IMR-90 (cell line): ENCODE measurements at places on chromosomes 2 and 18. TPM values are rescaled to one million over a fixed set of nuclear protein-coding genes. Genes with fewer than 3 reads are reported as not detected.

ODC1 gene
- total RNA-seq = 204 and 251 TPM in 2 replicates

ZNF407 gene
- 20.1 and 25.6 TPM in 2 replicates for total RNA-seq

RDH14 gene
- 12.2 TPM in 2 replicates for total RNA-seq

ALPI gene
- not detected in 2 replicates for total RNA-seq

NHEJ1 gene
- 15.3 and 23.1 TPM in 2 replicates for total RNA-seq

MRPL53 gene
- total RNA-seq = 5.2 and 6.7 TPM in 2 replicates

GPR39 gene
- total RNA-seq = 7.2 and 9.0 TPM in 2 replicates

TBR1 gene
- total RNA-seq = not detected in 2 replicates

CXCR1 gene
- total RNA-seq = not detected in 2 replicates

IL18RAP gene
- not detected in 2 replicates for total RNA-seq

NDUFAF7 gene
- total RNA-seq = 9.9 and 12.8 TPM in 2 replicates

CAMKMT gene
- 6.7 and 6.8 TPM in 2 replicates for total RNA-seq

MEMO1 gene
- 23.7 and 33.6 TPM in 2 replicates for total RNA-seq

GKN1 gene
- total RNA-seq = not detected in 2 replicates

LRP1B gene
- total RNA-seq = under 0.01 TPM in 2 replicates

PLGLB1 gene
- total RNA-seq = 0.18 and 0.28 TPM in 2 replicates

KLF11 gene
- total RNA-seq = 2.0 and 2.2 TPM in 2 replicates

TUBA3E gene
- total RNA-seq = not detected in 2 replicates

UGT1A8 gene
- total RNA-seq = not detected in 2 replicates

GALNT13 gene
- not detected in 2 replicates for total RNA-seq

PROKR1 gene
- total RNA-seq = not detected in 2 replicates

ANO7 gene
- total RNA-seq = 0.36 and 0.56 TPM in 2 replicates

C2orf66 gene
- total RNA-seq = not detected in 2 replicates

RSAD2 gene
- not detected in 2 replicates for total RNA-seq

ALPG gene
- not detected in 2 replicates for total RNA-seq

GALNT5 gene
- total RNA-seq = 63.3 and 73.6 TPM in 2 replicates

TSGA10 gene
- 0.54 and 1.1 TPM in 2 replicates for total RNA-seq

NT5C1B gene
- total RNA-seq = not detected in 2 replicates

GNAL gene
- total RNA-seq = 0.28 and 0.36 TPM in 2 replicates

CCBE1 gene
- total RNA-seq = 93.9 and 148 TPM in 2 replicates

GRB14 gene
- total RNA-seq = not detected in 2 replicates

BARD1 gene
- 30.6 and 34.6 TPM in 2 replicates for total RNA-seq

FOXD4L1 gene
- total RNA-seq = not detected in 2 replicates

REG3A gene
- not detected in 2 replicates for total RNA-seq

CLIP4 gene
- 64.2 and 66.3 TPM in 2 replicates for total RNA-seq

RPL37A gene
- 341 and 804 TPM in 2 replicates for total RNA-seq

ABCB11 gene
- not detected in 2 replicates for total RNA-seq

ALKAL2 gene
- total RNA-seq = not detected in 2 replicates

SLC16A14 gene
- total RNA-seq = 0.56 and 0.90 TPM in 2 replicates

MARCO gene
- not detected in 2 replicates for total RNA-seq

DCDC2C gene
- total RNA-seq = not detected in 2 replicates

SERPINB4 gene
- total RNA-seq = not detected in 2 replicates

ZNG1B gene
- 7.0 and 17.2 TPM in 2 replicates for total RNA-seq

KCTD1 gene
- 4.7 and 5.0 TPM in 2 replicates for total RNA-seq

SNRPD1 gene
- 6.8 and 24.7 TPM in 2 replicates for total RNA-seq

LRRTM1 gene
- not detected in 2 replicates for total RNA-seq

CNGA3 gene
- under 0.01 TPM in 1 of 2 replicates, not detected in the other for total RNA-seq

HAAO gene
- 0.18 TPM in 1 of 2 replicates, not detected in the other for total RNA-seq

NGEF gene
- total RNA-seq = 1.1 TPM in 2 replicates

POTEI gene
- total RNA-seq = not detected in 2 replicates

CELF4 gene
- total RNA-seq = not detected in 2 replicates

ABCG8 gene
- total RNA-seq = not detected in 2 replicates

SULT1C3 gene
- not detected in 2 replicates for total RNA-seq

PRKAG3 gene
- total RNA-seq = not detected in 2 replicates

IL1RL1 gene
- under 0.01 TPM in 2 replicates for total RNA-seq
